ENCODE measurements at places on chromosomes 7 and 10.

GRCh38 chr7:76155938-76156337 is 45.8 kb upstream of the SRRM3 start:
- peak; percentile 77 for DNase-seq

DNA sequence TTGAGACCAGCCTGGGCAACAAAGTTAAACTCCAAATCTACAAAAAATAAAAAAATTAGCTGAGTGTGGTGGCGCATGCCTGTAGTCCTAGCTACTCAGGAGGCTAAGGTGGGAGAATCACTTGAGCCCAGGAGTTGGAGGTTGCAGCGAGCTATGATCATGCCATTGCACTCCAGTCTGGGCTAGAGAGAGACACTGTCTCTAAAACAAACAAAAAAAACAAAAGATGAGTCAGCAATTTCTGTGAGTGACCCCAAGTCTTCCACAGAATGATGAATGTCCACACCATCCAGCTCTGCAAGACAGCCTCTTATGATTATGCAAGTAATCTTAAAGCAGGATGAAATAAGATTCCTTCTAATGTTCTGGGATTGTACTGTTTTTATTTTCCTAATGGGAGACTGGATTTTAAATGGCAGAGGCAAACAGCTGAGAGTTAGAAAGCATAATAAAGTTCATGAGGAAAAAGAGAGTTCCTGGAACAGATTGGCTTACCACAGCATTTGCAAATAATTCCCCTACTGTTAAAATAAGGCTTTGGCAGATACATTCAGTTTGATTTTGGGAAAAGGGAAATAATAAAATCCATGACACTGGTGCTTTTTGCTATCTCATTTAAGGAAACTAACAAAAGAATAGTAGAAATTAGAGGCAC is 18.9 kb upstream of the PRKAR2B start:
- DNase-seq: no peak

DNA sequence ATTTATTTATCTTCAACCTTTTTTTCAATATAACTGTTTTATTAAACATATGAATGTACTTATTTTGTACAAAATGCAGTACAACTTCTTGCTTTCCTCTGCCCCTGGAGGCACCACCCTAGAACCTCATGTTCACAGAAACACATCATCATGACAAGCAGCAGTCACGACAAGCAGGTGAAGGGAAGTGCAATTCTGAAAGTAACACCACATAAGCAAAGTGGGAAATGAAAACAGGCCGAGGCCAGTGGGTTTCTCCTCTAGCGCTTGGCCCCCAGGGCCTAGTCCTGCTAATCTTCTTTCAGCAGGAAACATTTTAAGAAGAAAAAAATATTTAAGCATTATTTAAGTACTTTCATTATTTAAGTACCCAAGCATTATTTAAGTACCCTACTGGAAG is 598.1 kb downstream of the SH2D4B start:
- no peak for DNase-seq

GRCh38 chr7:104816537-104816936 is 197.5 kb upstream of the KMT2E start:
- DNase-seq: no peak

- DNase-seq: no peak
These were observed at the start of gene VENTX for GRCh38 chr10:133237588-133238465. Gene VENTX, plus strand, starts transcription at chr10:133237855. Its CDS starts 60 bp downstream, at chr10:133237915.

DNA sequence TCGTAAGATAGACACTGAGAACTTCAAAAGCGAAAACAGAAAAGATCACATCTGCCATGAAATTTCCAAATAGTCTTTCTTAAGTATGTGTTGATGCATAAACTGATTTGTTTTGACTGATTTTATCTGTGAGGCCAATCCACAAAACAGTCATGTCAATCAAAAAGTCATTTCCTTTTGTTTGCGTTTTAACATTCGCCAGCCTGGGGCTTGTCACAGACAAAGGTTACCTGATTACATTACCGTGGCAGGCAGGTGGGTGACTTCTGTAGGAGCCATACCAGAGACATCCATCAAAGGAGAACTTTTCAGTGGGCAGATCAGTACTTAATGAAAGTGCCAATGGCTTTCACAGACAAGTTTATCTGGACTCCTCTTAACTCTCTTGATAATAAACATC is 45.5 kb upstream of the BET1 start:
- no peak for DNase-seq

GRCh38 chr7:91436655-91437054 is 172.4 kb downstream of the FZD1 start:
- no peak for DNase-seq

DNA sequence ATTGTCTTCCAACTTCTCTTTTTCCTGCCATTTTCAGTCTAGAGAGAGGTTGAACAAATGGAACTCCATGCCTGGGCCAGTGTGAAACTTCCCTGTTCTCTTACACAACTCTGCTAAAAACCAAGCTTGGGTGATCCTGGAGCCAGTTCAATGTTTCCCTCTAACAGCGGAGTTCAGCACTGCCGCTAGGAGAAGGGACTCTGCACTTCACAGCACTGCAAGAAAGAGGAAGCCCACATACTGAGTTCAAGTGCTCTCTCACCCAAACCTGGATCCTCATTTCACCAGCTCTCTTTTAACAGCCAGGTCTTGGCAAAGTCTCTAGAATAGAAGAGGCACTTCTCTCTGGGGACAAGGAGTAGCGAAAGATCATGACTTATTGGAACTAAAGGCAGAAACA is 18.8 kb downstream of the FOXI2 start:
- DNase-seq: no peak

GRCh38 chr10:1183033-1183396 is 126.8 kb downstream of the WDR37 start:
- no peak for DNase-seq

- DNase-seq: no peak
These were observed 28.4 kb upstream of the SEMA3E start for GRCh38 chr7:83677180-83677866.

DNA sequence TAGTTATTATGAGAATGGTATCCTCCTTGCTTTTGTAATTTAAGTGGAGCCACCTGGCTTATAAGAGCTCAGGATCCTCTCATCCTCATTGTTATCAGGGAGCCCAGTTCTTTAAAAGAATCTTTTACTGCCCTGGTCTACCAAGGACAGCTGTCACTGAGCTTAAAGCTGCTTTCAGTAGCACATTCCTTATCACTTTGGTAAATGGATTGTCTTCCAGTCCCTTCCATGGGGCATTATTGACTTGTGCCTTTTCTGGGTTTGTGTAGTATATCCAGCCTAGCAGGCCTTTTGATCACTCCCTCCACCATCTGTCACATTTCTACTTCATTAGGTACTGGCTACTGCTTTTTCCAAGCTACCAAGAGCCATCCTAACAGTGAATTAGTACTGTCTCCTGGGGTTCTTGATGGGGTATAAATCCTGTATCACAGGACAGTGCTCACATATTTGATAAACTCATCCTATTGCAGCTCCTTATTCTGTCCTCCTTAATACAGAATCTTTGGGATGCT is 208.9 kb downstream of the TMEM26 start:
- no peak for DNase-seq

DNA sequence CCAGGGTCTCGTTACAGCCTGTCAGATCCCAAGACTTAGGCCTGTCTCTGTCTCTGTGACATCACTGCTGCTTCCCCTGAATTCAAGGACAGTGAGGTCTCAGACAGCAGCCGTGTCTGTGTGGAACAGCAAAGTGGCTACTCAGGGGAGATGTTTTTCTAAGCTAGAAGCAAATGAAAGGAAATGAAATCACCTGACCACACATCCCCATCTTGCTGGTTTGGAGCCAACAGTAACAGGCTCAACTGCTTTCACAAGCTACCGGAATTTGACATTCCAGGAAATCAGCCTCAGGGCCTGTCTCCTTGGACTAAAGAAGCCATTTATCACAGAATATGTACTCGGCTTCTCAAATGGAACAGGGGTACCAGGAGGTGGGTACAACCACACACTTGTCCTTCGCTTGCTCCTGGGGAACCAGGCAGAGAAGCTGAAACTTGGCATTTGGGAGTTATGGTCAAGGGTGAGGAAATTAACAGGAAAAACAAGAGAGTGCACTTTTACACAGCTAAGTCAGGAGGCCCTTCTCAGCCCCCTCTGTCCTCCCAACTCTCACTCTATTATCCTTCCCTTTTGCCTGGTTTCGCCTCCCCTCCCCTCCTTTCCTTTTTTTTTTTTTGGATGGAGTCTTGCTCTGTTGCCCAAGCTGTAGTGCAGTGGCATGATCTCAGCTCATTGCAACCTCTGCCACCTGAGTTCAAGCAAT is 73.2 kb downstream of the SPDYE5 start:
- DNase-seq: no peak

DNA sequence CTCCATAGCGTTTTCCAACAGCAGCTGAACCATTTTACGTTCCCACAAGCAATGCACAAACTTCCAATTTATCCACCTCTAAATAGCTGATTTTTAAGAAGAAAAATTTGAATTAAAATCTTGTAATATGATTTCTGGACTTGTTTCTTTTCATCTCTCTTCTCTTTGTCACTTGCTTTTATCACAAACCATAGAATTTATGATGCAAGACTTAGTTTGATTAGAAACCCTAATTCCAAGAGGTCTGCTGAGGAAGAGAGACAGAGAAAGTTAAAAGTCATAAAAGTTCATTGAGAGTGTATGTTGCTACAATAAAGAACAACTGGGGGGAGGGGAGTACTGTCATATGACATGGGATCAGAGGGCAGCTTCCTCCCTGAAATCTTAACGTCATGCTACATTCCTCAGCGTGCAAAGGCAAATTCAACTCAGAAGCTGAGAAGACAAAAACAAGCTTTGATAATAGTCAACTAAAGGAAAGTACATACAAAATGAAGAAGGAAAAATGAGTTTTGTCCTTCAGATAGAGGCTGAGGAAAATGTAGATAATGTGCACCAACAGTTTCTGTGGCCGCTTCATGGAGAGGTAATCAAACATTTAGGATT is 18.4 kb upstream of the CUBN start:
- DNase-seq: no peak
